ENCODE measurements at places on chromosomes 1 and 21.

DNA sequence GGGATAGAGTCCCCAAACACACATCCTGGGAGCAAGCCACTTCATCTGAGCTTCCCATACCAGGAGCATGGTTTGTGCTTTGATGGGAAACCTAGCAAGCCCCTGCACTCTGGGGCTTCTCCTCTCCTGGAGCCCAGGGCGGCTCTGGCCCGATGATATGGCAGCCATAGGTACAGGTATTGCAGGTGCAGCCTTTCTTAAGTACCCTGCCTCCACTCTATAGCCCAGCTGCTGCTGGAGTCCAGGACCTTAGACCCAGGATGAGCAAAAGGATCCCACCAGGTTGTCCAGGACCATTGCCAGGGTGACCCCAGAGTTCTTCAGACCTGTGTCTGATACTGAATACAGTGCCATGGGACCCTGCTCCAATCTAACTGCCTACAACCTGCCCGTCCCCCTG is 4.2 kb downstream of the C1orf226 start:
- no peak for DNase-seq

GRCh38 chr1:112744009-112744578 is 29.0 kb upstream of the PPM1J start:
- no peak for DNase-seq

- no peak for DNase-seq
Measured at GRCh38 chr1:85599076-85599491, 18.5 kb downstream of the CCN1 start.

- no peak for DNase-seq
Measured at GRCh38 chr1:47709019-47709871, 271.4 kb downstream of the FOXD2 start.

- no peak for DNase-seq
Measured at GRCh38 chr21:35020902-35021301, 28.2 kb downstream of the RUNX1 start.

DNA sequence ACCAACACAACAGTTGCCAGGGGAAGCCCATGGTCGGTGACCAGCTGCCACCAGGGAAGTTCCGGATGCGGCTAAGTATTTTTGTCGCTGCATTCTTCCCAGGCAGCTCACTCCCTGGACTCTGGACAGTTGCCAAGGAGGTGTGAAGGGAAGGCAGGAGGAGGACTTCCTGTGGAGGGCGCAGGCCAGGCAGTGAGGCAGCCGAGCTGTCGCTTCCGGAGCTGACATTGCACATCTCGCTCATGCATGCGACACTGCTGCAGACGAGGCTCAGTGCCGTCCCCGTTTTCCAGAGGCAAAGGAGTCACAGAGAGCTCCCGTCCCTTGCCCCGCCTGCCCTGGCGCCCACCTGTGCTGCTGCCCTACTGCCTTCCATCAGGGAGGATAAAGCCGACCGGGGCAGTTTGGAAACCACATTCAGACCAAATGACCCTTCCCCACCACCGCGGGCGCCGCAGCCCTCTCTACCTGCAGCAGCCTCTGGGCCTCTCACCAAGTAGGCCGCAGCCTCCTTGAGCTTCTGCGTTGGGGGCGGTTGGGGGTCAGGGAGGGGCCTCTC is 81.4 kb downstream of the NENF start:
- DNase-seq = no peak

DNA sequence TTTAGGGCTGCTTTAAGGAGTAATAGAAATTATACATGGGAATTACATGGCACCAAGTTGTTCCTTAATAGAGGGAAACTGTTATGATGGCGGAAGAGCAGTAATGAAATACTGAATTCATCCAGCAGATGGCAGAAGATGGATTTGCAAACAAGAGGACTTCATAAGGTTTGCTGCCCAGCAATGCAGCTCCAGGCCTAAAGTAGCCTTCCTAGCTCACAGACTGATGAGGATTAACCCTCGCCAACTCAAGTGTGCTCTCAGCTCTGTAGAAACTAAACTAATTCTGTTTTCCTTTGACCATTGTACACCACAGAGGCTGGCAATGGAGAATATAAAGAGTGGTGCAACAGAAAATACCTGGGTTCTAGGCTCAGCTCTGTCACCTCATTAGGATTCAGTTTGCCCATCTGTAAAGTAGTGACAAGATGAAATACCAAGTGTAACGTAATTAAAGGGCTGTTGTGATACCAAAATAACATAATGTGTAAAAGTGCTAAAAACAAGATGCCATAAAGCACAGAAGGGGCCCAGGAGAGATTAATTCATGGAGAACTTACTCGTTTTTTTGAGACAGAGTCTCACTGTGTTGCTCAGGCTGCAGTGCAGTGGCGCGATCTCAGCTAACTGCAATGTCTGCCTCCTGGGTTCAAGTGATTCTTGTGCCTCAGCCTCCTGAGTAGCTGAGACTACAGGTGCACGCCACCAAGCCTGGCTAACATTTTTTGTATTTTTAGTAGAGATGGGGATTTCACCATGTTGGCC is 102.4 kb upstream of the SERBP1 start:
- no peak for DNase-seq

- no peak for DNase-seq
Measured at GRCh38 chr1:13779930-13780329, 79.9 kb downstream of the PRDM2 start.

- DNase-seq = no peak
Measured at GRCh38 chr1:77300566-77300965, 18.7 kb downstream of the AK5 start.

- DNase-seq = no peak
Measured at GRCh38 chr21:39527067-39527595, 75.4 kb downstream of the SH3BGR start.

GRCh38 chr21:26153758-26154157 is 16.8 kb downstream of the APP start:
- DNase-seq = no peak

DNA sequence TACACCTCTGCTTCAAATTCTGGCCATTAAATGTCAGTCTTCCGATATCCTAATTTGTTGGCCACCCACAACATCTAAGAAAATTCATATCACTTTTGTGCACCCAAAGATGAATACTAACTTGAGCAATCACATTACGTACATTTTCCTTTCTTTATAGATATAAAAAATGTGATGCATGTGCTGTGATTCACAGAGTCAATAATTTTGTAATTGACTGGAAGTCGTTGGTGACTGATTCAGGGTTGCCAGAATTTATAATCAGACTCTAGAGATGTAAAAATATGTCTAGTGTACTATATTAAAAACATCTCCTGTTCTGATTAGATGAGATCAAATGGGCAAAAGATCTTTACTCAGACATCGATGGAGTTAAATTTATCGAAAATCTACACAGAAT is 150.0 kb upstream of the KCTD3 start:
- no peak for DNase-seq

- DNase-seq = no peak
Measured at GRCh38 chr1:44068442-44068921, 37.2 kb upstream of the SLC6A9 start.

DNA sequence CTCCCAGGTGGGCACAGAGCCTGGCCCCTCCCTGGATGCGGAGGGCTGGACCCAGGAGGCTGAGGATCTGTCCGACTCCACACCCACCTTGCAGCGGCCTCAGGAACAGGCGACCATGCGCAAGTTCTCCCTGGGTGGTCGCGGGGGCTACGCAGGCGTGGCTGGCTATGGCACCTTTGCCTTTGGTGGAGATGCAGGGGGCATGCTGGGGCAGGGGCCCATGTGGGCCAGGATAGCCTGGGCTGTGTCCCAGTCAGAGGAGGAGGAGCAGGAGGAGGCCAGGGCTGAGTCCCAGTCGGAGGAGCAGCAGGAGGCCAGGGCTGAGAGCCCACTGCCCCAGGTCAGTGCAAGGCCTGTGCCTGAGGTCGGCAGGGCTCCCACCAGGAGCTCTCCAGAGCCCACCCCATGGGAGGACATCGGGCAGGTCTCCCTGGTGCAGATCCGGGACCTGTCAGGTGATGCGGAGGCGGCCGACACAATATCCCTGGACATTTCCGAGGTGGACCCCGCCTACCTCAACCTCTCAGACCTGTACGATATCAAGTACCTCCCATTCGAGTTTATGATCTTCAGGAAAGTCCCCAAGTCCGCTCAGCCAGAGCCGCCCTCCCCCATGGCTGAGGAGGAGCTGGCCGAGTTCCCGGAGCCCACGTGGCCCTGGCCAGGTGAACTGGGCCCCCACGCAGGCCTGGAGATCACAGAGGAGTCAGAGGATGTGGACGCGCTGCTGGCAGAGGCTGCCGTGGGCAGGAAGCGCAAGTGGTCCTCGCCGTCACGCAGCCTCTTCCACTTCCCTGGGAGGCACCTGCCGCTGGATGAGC is 34.2 kb downstream of the TRIM11 start:
- no peak for DNase-seq

DNA sequence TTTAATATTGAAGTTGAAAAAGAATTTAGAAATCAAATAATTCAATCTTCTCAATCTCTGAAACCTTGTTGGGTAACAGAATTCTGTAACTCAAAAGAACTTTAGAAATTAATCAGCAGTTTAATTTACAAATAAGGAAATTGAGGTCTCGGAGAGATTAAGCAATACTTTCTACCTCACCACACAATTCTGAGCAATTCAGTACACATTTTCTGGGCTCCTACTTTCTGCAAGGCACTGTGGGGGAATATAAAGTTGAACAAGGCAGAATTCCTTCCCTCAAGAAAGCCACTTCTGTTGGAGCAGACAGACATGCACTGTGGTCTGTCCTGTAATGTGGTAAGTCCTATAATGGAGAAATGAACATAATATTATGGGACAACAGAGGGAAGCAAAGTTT is 47.7 kb downstream of the MEF2D start:
- no peak for DNase-seq

- DNase-seq = no peak
Measured at GRCh38 chr1:90919190-90919719, 102.6 kb downstream of the ZNF644 start.

DNA sequence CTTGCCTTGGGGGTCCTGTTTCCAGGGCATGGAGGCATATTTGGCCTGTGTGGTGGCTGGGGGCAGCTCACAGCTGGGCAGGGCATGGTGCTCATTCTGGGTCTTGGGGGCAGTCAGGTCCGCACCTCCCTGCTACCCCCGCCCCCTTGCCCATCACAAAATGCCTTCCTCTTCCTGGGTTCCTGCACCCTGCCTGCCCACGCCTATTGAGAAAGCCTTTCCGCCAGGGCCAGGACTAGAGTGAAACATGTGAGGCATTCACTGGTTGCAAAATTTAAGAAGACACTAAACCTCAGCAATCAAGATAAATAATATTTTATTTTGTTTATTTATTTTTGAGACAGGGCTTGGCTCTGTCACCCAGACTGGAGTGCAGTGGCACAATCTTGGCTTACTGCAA is 19.7 kb downstream of the PTAFR start:
- DNase-seq = no peak

GRCh38 chr1:161182214-161182613 is 4.9 kb upstream of the B4GALT3 start:
- no peak for DNase-seq

DNA sequence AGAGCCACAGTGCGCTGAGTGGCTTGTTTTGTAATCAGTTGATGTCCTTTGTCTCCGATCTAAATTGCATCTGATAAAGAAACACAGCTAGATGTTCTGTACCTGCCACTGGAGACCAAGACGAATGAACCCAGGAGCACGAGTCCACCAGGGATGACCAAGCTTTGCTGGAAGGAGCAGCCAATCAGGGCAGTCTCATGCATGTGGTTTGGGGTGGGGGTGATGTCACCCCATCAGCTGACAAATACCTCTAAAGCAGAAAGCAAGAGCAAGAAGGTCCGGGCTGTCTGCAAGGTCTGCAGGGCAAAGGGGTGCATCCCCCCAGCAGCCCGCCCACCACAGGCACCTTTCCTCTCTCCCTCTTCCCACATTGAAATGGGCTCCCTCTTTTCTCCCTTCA is 653.8 kb downstream of the AJAP1 start:
- DNase-seq = no peak
